ENCODE measurements at places on chromosomes 12 and 14.

GRCh38 chr14:68292441-68293215 is 473.0 kb downstream of the RAD51B start:
- peak; percentile 51 for ATAC-seq

DNA sequence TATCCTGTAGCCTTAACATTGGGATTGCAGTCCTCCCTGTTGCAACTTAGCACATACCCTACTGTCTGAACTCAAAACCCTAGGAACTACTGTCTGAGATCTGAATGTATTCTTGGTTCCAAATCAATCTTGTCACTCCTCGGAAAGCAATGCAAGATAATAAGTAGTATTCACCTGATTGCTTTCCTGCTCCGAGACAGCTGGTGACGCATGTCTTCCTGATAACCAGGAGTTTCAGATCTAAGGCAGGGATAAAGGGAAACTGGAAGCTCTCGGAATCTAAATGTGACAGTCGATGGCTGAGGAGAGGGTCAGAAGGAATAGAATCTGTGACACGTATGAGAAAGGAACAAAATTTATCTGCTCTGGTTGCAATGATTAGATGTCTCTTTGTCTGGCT is 67.6 kb downstream of the RMST start:
- no peak for ATAC-seq

DNA sequence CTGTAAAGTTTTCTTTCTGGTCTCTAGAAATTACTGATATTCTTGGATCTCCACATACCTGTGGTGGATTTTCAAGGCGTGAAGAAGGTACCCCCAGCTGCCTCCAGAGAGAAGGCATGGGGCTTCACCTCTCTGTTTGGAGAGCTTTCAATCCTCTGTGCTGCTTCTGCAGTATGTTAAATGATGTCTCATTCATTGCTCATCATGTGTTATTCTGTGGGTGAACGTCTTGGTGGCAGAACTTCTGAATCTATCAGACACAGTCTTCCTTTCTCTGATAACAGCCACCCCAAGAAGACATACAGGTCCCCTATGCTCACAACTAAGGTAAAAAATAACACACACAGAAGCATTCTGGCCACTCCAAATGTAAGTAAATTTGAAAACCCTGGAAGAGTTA is 221.3 kb upstream of the TMEM260 start:
- no peak for ATAC-seq

DNA sequence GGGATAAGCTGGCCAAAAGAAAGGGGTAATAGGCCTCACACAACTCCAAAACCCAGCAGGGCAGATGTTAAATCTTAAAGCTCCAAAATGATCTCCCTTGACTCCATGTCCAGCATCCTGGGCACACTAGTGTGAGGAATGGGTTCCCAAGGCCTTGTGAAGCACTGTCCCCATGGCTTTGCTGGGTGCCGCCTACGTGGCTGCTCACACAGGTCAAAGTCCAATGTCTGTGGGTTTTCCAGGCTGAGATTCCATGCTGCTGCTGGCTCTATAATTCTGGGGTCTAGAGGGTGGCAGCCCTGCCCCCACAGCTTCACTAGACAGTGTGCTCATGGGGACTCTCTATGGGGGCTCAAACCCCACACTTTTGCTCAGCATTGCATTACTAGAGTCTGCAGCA is 145.3 kb upstream of the GRIN2B start:
- ATAC-seq = no peak

GRCh38 chr14:72559202-72559601 is 334.7 kb downstream of the DPF3 start:
- no peak for ATAC-seq

GRCh38 chr12:20592556-20592955 is 102.6 kb upstream of the SLCO1C1 start:
- ATAC-seq = no peak

- ATAC-seq = no peak
Observed at GRCh38 chr12:38884666-38885065, 20.7 kb downstream of the CPNE8 start.

GRCh38 chr14:99132821-99133635 is 139.0 kb downstream of the BCL11B start:
- ATAC-seq = no peak

- no peak for ATAC-seq
Observed at GRCh38 chr12:47848853-47849252, 29.1 kb upstream of the HDAC7 start.

- ATAC-seq = no peak
Observed at GRCh38 chr14:99009871-99010270, 262.1 kb downstream of the BCL11B start.

DNA sequence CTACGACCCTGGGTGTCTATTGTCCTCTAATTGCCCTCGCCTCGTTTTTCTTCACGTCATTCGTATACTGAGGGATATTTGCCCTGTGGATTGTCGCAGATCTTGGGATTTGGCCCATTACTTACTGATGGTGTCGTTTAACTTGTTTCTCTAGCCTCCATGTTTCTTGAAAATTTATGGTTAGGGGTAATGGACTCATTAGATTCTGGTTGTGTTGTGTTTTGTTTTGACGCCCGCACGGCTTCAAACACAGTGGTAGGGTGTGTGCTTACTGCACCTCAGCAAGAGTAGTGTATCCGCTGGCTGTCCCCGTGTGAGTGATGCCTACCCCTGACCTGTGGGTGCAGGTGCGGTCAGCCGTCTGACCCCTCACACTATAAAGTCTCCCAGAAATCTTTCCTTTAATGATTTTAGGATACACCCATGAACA is 874 bp upstream of the RNU6-8 start:
- ATAC-seq = peak; percentile 4

DNA sequence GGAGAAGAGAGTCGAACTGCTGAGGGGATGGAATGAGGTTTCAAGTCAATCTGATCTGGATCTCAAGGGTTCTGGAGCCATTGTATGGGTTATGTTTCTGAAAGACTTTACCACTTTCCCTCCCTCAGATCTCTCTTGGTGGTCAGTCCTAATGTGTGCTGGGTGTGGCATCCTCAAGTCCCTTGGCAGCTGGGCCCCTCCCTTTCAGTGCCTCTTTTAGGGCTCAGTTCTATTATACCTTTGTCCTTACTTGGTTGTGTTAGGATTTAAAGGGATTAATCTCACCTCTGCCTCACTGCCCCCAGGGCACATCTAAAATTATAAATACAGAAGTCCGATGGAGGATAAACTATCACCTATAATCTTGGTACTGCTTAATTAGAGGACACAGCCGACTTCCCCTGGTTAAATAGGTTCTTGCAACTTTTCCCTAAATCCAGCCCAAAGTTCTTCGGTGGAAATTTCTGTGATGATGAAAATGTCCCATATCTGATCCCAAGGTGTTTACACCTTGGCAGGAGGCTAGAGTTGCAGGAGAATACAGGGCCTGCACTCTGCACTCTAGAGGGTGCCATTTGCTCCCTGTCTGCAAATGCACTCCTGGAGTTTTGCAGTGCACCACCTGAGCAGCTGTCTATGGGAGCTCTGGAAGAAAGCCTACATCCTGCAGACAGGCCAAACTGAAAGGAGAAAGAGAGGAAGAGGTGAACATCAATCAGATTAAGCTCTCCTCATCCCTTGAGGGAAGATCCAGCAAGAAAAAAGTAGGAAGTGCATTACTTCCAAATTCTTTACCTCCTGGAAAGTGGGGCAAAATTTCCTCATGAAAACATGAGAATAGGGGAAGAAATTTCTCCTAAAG is 106.8 kb downstream of the NUAK1 start:
- ATAC-seq = no peak

DNA sequence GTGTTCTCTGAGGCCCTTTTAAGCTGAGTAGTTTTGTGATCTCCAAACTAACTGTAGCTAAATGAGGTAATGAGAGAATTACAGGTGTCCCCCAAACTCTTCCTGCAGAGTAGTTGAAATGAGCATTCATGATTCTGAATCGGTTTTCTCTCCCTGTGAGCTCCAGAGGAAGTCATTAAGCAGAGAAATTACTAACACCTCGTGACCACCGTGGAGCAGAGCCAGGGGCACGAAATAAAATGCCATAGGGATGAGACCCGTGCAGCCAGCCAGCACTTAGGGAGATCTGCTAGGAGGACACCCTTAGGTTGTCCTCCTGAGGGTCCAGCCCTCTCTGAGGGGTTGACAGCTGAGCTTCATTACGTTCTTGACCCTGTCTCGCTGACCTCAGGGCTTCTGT is 79.5 kb downstream of the SLC25A47 start:
- ATAC-seq = no peak

- no peak for ATAC-seq
Observed at GRCh38 chr14:100845341-100845740, 19.4 kb downstream of the MEG3 start.

- ATAC-seq = no peak
Observed at GRCh38 chr12:42574851-42575266, 14.7 kb downstream of the PRICKLE1 start.

GRCh38 chr12:122073815-122074214 is 4.7 kb upstream of the MLXIP start:
- ATAC-seq = no peak

- ATAC-seq = no peak
Observed at GRCh38 chr12:6618483-6619225, 11.5 kb upstream of the CHD4 start.

DNA sequence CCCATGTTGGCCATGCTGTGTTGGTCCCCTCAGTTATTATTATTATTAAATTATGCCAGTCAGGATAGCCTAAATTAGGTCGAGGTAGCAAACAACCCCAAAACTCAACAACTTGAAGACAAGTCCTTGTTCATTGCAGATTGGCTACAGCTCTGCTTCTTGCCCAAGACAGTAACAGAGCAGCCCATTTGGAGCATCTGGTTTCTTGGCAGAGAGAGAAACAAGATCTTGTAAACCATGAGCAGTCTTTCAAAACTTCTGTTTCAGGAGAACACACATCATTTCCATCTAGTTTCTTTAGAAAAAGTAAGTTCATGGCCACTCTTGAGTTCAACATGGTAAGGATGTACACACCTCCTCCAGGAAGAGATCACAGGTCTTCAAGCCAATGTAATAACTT is 52.3 kb downstream of the E2F7 start:
- ATAC-seq = no peak
